ENCODE measurements at places on chromosomes 5 and 9.

DNA sequence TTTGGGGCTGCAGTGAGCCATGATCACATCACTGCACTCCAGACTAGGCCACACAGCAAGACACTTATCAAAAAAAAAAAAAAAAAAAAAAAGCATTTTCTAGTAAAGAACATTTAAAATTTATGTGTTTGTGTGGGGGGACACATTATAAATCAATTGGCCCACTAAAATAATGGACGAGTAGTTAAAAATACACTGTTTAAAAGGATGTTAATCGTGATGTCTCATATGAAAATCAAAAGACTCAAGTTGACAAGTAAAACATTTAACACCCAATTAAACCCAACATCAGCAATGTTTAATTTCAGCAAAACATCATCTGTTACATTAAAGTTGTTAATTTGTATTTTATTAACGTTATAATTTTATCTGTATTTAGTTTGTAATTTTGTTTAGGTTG lies 152.3 kb downstream of the MAPKAP1 start:
- no peak for DNase-seq

DNA sequence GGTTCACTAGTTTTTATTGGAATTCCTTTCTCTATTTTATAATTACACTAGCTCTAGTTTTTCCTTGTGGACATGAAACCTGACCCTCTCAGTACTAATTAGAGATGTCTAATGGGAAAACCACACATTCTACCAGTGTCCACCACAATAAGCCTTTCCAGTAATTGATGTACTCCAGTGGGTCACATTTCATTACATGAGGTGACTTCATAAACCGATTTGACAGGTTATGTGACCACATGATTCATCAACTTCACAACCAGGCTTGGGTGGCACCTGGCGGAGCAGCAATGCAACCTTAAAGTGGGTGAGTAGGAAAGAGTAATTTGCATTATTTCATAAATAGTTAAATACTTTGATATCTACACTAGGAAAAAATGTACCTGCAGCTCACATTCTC lies 284.2 kb upstream of the ADAMTS16 start:
- no peak for DNase-seq

- no peak for DNase-seq
Observed at GRCh38 chr5:81633891-81634290, 117.0 kb downstream of the SSBP2 start.

- no peak for DNase-seq
Observed at GRCh38 chr5:169703813-169704212, 66.7 kb downstream of the DOCK2 start.

DNA sequence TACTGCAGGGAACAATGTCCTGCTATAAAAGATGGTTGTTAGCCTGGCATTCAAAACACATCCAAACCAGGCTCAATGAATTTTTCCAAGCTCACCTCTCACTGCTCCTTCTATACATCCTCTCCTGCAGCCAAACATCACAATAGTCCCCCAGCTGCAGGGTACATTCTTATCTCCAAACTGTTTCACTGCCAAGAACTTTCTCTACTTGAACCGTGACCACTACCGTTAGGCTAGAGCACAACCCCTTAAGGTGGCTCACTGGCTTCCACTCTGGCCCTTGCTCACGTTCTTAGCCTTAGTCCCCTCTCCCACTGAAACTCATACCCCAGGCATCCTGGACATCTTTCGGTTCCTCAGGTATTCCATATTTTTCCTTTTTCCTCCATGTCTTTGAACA lies 29.0 kb upstream of the ANXA6 start:
- DNase-seq: no peak

GRCh38 chr5:1799110-1799601 lies 481 bp downstream of the MRPL36 start:
- DNase-seq: no peak

GRCh38 chr9:71816916-71817451 lies 48.7 kb upstream of the CEMIP2 start:
- DNase-seq: no peak

GRCh38 chr5:141420855-141421488 lies at the start of gene PCDHGA11:
Gene PCDHGA11 (plus strand): TSS chr5:141421051. CDS start chr5:141421228, 177 bp downstream.
- no peak for DNase-seq

DNA sequence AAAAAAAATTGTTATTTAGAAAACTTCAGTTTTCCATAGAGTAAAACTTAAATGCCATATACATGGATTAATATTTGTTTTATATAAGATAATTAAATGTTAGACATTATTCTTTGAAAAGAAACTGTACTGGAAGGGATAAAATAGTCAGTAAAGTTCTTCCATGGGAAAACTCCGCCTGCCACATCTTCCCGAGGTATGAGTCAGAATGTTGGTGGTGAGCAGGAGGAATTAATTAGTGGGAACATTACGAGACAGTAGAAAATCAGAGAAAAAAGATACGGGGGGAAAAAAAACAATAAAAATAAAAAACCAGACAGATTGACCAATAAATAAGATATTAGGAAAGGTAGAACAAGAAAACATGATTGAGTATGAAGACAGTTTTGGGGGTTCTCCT lies 930.3 kb upstream of the C9orf72 start:
- DNase-seq: no peak

DNA sequence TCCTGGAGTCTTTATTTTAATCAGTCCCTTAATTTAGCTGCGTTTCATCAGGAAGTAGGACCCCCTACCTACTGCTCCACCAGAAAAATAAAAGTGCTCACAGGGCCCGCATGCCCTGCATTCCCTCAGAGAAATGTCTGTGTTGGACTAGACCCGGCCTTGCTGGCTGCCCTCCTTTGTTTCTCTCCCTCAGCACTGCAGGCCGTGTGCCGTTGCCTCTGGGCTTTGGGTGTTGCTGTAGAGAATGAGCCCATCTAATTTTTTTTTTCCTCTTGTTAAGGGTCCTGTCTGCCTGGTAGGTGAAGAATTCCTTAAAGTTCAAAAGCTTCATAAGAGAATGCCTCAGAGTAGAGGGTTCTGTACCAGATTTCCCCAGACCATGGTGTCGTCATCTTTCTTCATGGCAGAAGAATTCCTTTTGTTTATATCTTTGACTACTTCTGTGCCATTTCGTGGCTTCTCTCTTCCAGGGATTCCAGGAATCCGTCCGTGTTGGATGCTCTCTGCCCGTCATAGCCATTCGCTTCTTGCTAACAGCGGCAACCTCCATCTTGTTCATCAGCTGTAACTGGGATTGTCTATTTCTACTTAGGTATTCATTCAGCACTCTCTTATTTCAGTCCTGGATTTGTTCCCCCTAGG lies 49.8 kb upstream of the ANGPTL2 start:
- no peak for DNase-seq

DNA sequence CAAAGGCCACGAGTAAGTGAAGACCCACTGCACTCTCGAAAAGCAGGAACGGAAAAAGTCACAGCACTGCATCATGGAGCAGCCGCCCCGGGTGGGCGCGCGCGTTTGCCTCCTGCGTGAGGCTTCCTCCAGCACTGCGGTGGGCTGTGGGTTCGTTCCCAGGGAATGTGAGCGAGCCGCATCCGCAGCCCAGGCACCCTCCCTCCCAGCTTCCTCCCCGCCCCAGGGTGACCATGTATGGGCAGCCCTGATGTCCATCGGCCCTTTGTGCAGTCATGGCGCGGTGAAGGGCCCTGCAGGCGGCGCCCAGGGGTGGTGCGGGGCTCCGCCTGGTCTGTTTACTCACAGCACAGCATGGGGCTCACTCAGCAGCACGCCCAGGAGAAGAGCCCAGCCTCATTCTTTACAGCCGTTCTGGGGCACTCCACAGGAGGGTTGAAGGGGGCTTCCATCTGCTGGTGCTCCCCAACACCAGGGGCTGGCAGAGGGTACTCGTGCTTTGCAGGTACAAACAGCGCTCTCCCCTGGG lies 32.7 kb downstream of the KCNT1 start:
- DNase-seq: no peak

DNA sequence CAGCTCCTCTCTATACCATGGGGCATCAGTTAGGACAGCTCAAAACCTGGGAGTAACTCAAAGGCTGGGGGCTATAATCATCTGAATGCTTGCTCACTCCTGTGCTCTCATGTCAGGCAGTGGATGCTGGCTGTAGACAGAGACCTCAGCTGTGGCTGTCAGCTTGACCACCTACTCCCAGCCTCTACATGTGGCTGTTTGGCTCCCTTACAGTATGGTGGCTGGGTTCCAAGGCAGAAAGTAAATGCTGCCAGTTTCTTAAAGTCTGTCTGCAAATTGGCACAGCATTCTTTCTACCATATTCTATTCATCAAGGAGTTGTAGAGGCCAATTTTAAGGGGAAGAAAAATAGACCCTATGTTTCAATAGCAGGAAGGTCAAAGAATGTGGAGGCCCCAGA lies 66.9 kb downstream of the TMC1 start:
- DNase-seq: no peak

- DNase-seq: no peak
Observed at GRCh38 chr5:142186857-142187594, 78.4 kb downstream of the NDFIP1 start.

GRCh38 chr9:93287189-93287552 lies 103.2 kb downstream of the WNK2 start:
- DNase-seq: no peak

DNA sequence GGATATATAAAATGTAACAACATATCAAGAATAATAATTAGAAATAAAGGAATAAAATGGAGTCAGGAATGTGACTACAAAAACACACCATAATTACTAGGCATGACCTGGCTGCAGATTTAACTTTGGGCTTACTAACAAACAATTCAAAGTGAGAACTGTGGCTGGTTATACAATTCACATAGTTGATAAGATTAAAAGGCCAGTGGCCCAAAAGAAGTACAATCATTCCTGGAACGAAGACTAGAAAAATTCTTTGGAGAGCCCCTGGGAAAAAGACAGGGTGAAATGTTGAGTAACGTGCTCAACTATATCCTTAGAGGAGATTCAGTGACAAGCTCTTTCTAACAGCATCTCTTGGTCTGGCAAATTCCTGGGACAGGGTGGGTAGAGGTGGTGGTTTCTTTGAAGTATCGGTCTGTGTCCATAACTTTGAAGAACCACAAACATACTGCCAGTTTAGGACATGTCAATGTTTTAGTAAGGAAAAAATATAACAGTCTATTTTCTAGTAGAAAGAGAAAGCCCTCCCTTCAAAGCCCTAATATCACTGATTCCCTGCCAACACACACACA lies 75.0 kb upstream of the IL6ST start:
- DNase-seq: no peak

- no peak for DNase-seq
Observed at GRCh38 chr9:72346333-72346732, 18.7 kb downstream of the ZFAND5 start.

DNA sequence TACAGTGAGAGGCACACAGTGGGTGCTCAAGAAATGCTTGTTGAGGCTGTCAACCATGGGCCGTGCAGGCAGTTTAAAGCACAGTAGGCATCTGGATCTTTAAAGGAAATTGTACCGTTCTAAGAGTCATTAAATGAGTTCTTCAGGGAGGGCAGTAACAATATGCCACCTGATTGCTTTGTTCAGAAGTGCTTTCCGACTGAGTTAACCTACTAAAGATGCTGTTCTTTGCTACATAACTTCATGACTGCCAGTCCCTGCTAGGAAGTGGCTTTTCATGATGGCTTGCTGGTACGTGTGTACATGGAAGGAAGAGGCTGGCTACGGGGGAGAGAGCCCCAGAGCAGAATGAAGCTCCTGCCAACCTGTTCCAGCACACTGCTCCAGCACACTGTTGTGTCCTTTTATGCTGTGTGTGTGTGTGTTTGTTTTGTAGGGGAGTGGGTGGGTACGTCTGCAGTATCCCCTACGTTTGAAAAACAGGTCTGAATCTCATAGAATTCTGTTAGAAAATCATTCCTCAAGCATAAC lies 41.9 kb upstream of the PPP2R2B start:
- no peak for DNase-seq

- no peak for DNase-seq
Observed at GRCh38 chr9:38309324-38310195, 82.9 kb upstream of the ALDH1B1 start.

- DNase-seq: no peak
Observed at GRCh38 chr5:55303238-55303690, 4.2 kb downstream of the DHX29 start.

- DNase-seq: no peak
Observed at GRCh38 chr9:108776920-108777639, 78.7 kb downstream of the ACTL7B start.

DNA sequence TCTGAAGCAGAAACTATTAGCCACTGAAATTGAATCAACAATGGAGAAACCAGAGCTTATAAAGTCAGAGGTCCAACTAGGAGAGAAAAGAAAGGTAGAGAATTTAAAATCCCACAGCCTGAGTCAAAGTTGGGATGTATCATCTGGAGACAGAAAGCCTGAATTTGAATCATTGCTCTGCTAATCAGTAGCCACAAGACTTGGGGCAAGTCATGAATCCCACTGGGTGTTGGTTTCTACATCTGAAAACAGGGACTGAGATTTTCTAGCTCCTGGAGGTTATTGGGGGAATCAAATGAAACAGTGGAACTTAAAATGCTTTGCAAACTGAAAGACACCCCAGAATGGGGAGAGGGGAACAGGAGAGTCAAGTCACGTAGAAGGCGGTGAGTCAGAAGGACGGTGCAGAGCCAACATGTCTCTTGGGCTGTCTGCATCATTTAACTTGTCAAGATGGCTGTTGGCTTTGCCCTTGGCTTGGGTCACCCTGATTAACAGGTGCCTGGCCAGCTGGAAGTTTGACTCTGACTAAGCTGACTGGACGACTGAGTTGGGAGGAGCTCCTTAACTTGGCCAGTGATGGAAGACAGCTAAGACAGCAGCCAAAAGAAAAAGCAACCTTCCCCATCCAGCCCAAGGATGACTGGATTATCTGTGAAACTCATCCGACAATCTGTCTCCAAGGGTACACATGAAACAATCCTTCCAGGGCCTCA lies 60.6 kb upstream of the ADRA1B start:
- DNase-seq: no peak

DNA sequence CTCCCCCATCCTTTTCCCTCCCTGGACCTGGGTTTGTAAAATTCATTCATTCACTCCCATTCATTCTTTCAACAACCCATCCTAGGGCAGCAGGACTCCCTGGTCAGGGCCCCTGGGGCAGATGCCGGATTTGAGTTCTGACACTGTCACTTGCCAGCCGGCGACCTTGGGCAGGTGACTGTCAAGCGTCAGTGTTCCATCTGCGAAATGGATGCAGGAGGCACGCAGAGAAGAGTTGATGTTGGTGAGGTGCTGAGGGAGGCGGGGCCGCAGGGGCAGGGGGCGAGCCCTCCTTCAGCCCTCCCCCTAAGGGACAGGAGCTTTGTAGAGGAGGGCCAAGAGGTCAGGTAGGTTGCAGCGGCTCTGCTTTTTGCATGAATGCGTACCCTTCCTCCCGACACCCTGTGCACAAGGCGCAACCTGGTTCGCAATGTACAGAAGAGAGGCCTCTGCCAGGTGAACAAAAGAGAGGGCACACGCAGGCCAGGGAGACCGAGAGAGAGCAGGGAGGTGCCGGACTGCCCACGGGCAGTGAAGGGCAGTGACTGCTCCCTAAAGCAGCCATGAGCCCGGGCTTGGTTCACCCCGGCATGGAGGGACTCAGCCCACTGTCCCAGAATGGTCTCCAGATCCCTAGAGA lies 128.1 kb downstream of the BARX1 start:
- no peak for DNase-seq

- DNase-seq: no peak
Observed at GRCh38 chr5:173778152-173778782, 109.9 kb upstream of the CPEB4 start.

DNA sequence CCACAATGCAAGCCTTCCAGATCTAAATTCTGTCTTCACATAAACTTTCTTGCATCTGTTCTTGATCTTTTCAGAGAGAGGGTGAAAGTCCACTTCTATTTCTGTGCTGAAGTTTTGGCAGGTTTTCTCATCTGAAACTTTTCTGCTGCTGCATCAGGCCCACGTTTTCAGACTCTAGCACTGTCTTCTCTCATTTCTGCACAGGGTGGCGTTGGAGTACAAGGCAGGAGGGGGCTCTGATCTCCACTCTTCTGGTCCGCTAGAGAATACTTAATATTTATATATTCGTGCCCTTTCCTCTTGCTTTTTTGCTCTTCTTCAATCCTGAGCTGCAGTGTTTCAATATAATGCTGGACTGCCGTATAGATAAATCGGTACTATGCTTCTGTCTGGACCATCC lies 204.0 kb upstream of the PRDM9 start:
- DNase-seq: no peak
